Omental fat pad (tissue), 4 donors: ENCODE measurements at places on chromosomes 2 and 18. TPM values are rescaled to one million over a fixed set of nuclear protein-coding genes. Genes with fewer than 3 reads are reported as not detected.
A peak's percentile ranks its signal among the peaks of the same experiment; 100 is the strongest.

- DNase-seq: no peak
Measured at GRCh38 chr2:158969715-158970240, 1.3 kb downstream of the TANC1 start.

DNA sequence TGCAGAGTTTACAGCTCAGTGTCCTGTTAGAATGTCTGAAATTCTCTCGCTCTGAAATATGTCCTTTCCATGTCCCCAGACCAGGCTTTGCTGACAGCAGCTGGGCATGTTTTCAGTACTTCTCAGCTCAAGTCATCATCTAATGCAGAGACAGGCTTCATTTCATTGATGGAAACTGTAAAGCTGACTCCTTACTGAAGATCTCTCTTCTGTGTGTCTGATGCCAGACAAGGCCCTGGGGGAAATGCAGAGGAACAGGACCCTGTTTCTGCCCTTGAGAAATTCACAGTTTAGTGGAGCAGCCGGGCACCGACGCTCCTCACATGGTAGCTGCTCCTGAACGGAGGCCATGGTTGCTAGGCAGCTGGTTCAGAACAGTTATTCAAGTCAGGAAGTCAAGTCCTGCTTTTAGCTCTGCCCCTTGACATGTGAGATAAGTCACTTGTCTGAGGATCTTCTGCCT, 24.6 kb upstream of the FZD7 start:
- no peak for DNase-seq

GRCh38 chr2:173972165-173972564, 7.0 kb upstream of the SP3 start:
- no peak for DNase-seq

- DNase-seq: no peak
Measured at GRCh38 chr18:10405816-10406663, 48.4 kb upstream of the APCDD1 start.

DNA sequence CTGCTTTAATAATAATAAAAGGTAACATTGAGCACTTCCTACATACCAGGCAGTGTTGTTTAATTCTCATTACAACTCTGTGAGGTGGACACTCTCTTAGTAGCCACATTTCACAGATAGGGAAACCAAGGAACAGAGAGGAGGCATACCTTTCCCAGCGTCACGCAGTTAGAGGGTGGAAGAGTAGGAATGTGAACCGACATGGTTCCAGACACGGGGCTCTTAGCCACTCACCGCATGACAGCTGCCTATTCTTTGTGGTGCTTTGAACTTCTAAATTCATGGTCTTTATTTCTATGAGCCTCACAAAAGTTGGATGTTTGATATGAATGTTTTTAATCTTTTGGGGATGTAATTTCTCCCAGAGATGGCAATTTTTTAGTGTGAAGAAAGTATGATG, 76.0 kb downstream of the OSBPL6 start:
- no peak for DNase-seq

GRCh38 chr2:72263776-72264060, 116.1 kb upstream of the CYP26B1 start:
- no peak for DNase-seq

DNA sequence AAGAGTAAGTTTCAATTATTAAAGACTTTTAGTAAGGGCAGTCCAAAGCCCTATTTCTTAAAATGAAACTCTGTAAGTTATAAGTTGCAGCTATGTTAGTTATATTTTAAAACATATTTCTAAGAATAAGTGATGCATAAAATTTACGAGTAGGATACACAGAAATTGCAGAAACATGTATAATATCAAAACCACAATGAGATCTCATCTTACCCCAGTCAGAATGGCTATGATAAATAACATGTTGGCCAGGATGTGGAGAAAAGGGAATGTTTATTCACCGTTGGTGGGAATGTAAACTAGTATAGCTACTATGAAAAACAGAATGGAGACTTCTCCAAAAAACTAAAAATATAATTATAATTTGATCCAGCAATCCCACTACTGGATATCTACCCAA, 201.2 kb downstream of the CBLN2 start:
- DNase-seq: no peak

DNA sequence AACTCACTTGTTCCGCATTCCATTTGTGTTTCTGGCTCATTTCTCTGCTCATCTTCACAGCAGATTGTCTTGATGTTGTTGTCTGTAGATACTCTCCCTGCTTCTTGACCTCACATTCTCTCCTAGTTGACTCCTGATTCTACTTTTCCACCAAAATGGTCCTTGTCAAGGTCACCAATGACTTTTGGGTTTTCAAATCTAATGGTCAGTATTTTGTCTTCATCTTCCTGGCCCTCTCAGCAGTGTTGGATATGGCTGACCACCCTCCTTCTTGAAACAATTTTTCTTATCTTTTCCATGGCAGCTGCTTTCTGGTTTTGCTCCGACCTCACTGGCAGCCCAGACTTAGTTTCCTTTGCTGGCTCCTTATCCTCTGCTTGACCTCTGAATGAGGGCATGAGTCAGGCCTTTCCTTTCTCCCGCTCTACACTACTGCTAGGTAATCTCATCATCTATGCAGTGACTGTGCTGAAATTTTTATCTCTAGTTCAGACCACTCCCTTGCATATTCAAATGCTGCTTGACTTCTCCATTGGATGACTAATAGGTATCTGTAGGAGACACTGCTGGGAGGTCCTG, 386.6 kb upstream of the SPRED2 start:
- DNase-seq: no peak

DNA sequence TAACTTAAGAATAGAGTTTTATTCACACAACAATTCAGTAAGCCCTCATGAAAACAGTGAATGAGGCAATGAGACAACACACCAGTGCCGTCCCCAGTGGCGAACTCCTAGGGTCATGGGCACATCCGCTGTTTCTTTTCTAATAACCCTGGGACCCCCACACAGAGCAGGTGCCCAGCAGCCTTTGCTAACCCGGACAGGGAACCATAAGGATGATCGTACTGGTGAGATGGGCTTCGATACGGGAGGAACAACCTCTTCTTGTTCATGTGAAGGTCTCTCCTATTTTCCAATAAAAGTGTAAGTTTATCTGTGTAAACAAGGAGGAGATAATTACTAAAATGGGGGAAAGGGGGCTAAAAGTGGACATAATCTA, 97.4 kb upstream of the MGAT4A start:
- DNase-seq: no peak

DNA sequence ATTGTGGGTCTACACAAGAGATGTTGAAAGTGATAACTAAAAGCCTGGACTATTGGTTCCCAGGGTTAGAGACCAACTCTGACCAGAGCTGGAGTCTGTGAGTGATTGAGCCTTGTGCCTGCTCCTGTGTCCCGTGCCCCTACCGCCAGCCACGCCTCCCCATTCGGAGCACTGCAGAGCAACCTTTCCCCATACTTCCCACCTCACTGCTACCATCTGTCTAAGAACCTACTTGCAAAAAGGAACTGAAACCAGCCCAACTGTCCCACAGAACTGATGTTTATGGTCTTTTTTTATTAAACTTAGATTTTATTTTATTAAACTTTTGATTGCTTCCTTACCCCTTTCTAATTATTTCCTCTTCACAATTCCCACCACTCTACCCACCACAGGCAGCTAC, 300.3 kb upstream of the MGAT5 start:
- DNase-seq: no peak

GRCh38 chr18:79953971-79954651, 2.7 kb upstream of the SLC66A2 start:
- DNase-seq: peak; percentile 5

DNA sequence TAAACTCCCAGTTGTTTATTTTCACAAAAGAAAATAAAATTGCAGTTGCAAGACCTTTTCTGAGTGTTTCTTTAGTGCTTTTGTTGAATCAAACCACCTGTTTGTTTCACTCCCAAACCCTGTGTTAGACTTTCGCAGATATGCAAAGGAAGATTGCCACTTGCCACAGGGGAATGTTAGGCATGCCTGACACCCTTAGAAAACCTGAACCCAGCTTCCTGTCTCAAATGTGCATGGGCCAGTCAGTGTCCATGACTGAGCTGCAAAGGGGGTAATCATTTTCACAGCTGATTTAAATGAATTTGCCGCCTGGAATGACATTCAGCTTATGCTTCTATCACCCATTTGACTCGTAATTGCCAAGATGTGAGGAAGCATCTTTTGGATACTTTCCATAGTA, 17.5 kb downstream of the TGOLN2 start:
- DNase-seq: no peak

The SIX3 gene
- total RNA-seq: not detected

The PRKD3 gene
- total RNA-seq: 48.8 TPM

The KCNK3 gene
- total RNA-seq: 2.1 TPM

The DNPEP gene
- 87.3 TPM for total RNA-seq
